ENCODE measurements at places on chromosomes 3 and 15.

DNA sequence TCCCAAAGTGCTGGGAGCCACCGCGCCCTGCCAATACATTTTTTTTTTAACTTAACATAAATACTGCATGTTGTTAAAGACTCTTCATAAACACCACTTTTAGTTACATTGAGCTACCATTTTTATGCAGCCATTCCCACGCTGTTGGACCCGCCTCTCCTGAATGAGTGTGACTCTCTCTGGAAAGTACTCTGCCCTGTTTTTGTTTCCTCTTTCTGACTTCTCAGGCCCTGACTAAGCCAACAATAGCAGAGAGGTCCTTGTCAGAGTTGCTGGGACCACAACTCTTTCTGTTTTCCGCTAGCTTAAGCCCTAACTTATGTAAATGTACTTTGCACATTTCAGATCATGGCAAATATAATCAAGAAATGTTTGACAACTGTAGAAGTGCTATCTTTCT is 35.2 kb downstream of the PARP15 start:
- H3K4me1 ChIP-seq: peaks cover 3% of the 10 kb centered on the region
- no peaks in the 10 kb centered on the region for H3K27me3 ChIP-seq
- no peak overlapping the region for H3K27ac ChIP-seq
- no peak overlapping the region for H3K4me3 ChIP-seq

DNA sequence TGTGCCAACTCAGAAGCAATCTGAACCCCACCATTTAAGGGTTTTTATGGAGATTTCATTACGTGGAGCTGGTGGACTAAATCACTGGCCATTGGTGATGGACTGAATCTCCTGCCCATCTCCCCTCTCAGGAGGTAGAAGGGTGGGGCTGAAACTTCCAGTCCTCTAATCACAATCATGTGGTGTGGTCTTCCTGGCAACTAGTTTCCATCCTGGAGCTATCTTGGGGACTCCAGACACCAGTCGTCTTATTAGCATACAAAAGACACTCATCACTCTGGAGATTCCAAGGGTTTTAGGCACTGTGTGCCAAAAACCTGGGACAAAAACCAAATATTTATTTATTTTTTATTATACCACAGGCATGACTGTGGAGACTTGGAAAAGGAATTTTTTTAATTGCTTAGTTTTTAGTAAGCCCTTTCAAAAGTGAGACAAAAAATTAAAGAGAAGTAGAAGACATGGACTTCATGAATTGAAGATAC is 203.6 kb downstream of the WNT5A start:
- no peaks in the 10 kb centered on the region for H3K4me1 ChIP-seq
- no peaks in the 10 kb centered on the region for H3K27me3 ChIP-seq
- H3K27ac ChIP-seq: no peak overlapping the region
- no peak for DNase-seq

DNA sequence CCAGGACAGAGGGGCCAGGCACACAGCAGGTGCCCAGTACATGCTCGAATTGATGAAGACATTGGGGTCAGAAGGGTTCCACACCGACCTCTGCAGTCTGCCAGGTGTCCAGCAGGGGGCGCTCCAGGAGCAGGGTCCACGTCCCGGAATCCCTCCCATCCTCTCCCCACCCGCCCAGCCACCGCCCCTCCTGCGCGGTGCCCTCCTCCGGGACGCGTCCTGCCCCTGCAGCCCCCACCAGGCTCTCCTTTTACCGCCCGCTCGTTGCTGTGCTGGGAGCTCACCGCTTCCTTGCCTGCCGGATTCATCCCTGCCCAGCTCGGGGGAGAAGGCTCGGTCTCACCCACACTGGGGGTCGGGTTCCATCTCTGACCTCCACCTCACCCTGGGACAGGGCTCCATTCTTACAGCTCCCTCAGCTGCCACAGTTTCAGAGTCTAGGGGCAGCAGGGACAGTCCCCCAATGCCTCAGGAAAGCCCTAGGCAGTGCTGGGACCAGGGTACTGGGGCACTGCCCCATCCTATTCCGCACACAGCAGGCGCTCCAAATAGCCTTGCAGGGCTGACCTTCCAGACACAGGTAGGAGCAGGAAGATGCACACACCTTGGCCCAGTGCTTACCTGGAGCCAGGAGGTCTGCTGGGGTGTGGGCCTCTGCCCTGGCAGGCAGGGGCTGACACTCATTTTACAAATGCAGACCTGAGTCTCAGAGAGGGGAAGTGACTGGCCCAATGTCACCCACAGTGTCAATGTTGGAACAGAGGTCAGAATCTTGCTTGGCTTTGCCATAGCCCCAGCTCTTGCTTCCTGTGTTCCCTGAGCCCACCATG is 31.0 kb downstream of the GRIP2 start:
- H3K36me3 ChIP-seq: no peaks in the 10 kb centered on the region
- H3K4me1 ChIP-seq: no peaks in the 10 kb centered on the region

GRCh38 chr3:49940667-49941249 is 808 bp downstream of the RBM6 start:
- no peaks in the 10 kb centered on the region for H3K27me3 ChIP-seq
- H3K4me1 ChIP-seq: no peaks in the 10 kb centered on the region
- H3K36me3 ChIP-seq: no peaks in the 10 kb centered on the region
- H3K4me3 ChIP-seq: peak overlapping the region; percentile 72
- H3K27ac ChIP-seq: peak overlapping the region; percentile 95
- no peak for DNase-seq

- no peaks in the 10 kb centered on the region for H3K27me3 ChIP-seq
- DNase-seq: no peak
- H3K27ac ChIP-seq: no peak overlapping the region
- no peaks in the 10 kb centered on the region for H3K36me3 ChIP-seq
- H3K4me3 ChIP-seq: no peak overlapping the region
Measured at GRCh38 chr15:93722165-93722564, 509.2 kb upstream of the MCTP2 start.

DNA sequence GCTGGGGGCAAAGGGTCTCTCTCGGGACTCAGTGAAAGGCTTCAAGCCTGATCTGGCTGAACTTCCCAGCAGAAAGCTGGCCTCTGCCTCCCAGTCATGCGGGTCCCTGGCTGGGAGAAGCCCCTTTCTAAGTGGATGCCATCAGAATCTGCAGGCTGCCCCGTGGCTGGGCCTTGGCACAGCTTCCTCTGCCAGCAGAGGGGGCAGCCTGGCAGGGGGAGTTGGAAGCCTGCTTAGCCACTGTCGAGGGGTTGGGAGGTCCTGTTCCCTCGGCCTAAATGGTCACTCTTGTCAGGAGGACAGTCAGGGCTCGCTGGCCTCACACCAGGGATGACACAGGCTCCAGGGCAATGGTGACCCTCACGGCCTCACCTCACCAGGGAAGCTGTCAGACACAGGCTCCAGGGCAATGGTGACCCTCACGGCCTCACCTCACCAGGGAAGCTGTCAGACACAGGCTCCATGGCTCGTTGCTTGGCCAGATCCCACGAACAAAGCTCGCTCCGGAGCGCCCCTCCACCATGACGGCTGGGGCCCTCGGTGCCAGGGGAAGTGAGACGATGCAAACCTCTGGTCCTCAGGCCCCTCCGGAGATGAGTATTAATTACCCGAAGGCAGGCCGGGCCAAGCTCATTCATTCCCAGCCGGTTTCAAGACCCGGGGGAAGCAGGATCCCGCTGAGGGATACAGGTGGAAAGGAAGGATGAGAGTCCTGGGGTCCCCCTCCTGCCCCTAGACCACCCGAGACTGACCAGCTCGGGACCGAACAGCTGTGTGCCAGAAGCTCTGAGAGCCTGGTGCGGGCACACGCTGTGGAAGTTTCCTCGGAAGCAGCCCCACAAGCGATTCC is 151.0 kb downstream of the CHSY1 start:
- H3K4me3 ChIP-seq: no peak overlapping the region
- no peaks in the 10 kb centered on the region for H3K27me3 ChIP-seq
- H3K36me3 ChIP-seq: no peaks in the 10 kb centered on the region

DNA sequence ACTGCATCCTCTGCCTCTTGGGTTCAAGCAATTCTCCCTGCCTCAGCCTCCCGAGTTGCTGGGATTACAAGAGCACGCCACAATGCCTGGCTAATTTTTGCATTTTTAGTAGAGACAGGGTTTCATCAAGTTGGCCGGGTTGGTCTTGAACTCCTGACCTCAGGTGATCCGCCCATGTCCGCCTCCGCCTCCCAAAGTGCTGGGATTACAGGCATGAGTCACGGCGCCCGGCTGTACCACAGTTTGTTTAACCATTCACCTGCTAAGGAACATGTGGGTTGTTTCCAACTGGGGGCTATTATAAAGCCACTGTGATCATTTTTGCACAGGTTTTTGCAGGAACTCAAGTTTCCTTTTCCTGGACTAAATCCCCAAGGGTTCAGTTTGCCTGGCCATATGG is 123.2 kb upstream of the RAP2B start:
- H3K4me3 ChIP-seq: no peak overlapping the region
- no peaks in the 10 kb centered on the region for H3K4me1 ChIP-seq
- H3K36me3 ChIP-seq: no peaks in the 10 kb centered on the region
- DNase-seq: no peak
- H3K27me3 ChIP-seq: no peaks in the 10 kb centered on the region
- H3K27ac ChIP-seq: no peak overlapping the region

DNA sequence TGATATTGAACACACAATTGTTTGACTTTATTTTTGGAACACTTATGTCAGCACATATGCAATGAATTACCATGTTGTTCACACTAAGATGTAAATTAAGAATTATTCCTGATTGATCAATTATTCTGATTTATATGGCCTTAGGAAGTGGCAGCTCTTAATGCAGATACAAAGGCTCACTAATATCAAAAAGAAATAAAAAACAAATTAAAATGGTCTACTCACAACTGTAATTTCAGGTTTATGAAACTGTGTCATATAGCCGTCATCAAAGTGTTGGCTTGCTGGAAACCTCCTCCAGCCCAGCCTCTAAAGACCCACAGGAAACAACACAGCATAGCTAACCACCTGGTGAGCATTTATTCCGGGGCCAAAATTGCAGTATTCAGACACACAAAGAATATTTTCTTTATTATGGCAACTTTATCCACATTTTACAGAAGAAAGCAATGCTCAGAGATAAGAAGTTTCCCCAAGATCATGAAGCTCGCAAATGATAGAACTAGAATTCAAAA is 33.4 kb downstream of the PDZRN3 start:
- no peaks in the 10 kb centered on the region for H3K27me3 ChIP-seq
- no peak overlapping the region for H3K27ac ChIP-seq
- H3K4me3 ChIP-seq: no peak overlapping the region

- H3K4me1 ChIP-seq: peaks cover 2% of the 10 kb centered on the region
- no peak for DNase-seq
- no peak overlapping the region for H3K27ac ChIP-seq
- H3K27me3 ChIP-seq: no peaks in the 10 kb centered on the region
Measured at GRCh38 chr3:18752273-18752934, 327.3 kb upstream of the SATB1 start.

DNA sequence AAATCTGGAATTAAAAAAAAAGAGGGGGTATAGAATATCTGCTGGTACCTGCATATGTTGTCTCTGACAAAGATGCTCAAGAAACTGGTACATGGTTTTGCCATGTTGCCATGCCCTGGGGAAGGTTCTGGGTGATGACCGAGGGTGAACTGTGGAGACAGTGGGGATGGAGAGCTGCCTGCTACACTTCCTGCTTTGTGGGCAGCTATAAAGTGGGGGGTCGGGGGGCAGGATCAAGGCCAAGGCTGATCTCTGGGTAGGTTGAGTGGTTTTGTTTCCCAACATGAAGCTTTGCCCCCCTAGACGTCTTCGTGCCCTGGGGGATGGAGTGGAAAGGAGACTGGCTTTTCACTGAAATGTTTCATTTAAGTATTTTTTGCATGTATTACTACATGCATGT is 74.6 kb downstream of the IQSEC1 start:
- no peak for DNase-seq
- no peaks in the 10 kb centered on the region for H3K4me1 ChIP-seq
- H3K27me3 ChIP-seq: no peaks in the 10 kb centered on the region
- no peak overlapping the region for H3K27ac ChIP-seq
- no peaks in the 10 kb centered on the region for H3K36me3 ChIP-seq
- H3K4me3 ChIP-seq: no peak overlapping the region

GRCh38 chr3:192904632-192905289 is 12.9 kb downstream of the MB21D2 start:
- H3K27ac ChIP-seq: no peak overlapping the region
- no peak overlapping the region for H3K4me3 ChIP-seq
- no peaks in the 10 kb centered on the region for H3K4me1 ChIP-seq

- no peak overlapping the region for H3K4me3 ChIP-seq
- H3K36me3 ChIP-seq: no peaks in the 10 kb centered on the region
- H3K4me1 ChIP-seq: no peaks in the 10 kb centered on the region
- H3K27me3 ChIP-seq: no peaks in the 10 kb centered on the region
- DNase-seq: no peak
Measured at GRCh38 chr3:144324076-144324475, 352.5 kb downstream of the DIPK2A start.

- no peaks in the 10 kb centered on the region for H3K4me1 ChIP-seq
- no peak overlapping the region for H3K27ac ChIP-seq
- H3K27me3 ChIP-seq: no peaks in the 10 kb centered on the region
- no peak for DNase-seq
Measured at GRCh38 chr3:185250653-185251052, 3.2 kb downstream of the EHHADH start.

GRCh38 chr15:76939715-76940114 is 8.2 kb downstream of the RCN2 start:
- no peaks in the 10 kb centered on the region for H3K4me1 ChIP-seq
- H3K4me3 ChIP-seq: no peak overlapping the region
- H3K36me3 ChIP-seq: peaks cover 42% of the 10 kb centered on the region
- H3K27me3 ChIP-seq: no peaks in the 10 kb centered on the region
- no peak overlapping the region for H3K27ac ChIP-seq

- H3K27me3 ChIP-seq: no peaks in the 10 kb centered on the region
- H3K4me3 ChIP-seq: no peak overlapping the region
- no peaks in the 10 kb centered on the region for H3K4me1 ChIP-seq
Measured at GRCh38 chr15:35874260-35874905, 328.4 kb upstream of the DPH6 start.

GRCh38 chr3:179068779-179069530 is 2.7 kb downstream of the ZMAT3 start:
- peaks cover 14% of the 10 kb centered on the region for H3K4me1 ChIP-seq
- no peak overlapping the region for H3K27ac ChIP-seq
- no peak overlapping the region for H3K4me3 ChIP-seq
- peaks cover 7% of the 10 kb centered on the region for H3K36me3 ChIP-seq
- H3K27me3 ChIP-seq: no peaks in the 10 kb centered on the region
- peak; percentile 47 for DNase-seq

DNA sequence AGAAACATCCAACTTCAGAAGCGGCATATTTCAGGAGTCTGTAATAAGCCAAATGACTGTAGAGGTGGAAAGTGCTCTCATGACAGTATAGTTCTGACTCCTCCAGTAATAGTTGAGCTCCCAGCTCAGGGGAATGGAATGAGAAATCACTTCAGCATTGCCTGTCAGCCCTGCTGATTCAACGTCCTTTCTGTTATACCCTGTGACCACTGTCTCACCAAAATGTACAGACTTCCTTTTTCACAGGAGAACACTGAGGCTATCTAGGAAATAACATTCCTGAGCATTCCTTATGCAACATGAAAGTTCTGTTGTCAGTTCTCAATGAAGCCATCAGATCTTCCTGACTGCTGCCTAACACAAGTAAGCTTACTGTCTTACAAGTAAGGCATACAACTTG is 284.5 kb upstream of the MME start:
- H3K4me3 ChIP-seq: no peak overlapping the region
- H3K27me3 ChIP-seq: no peaks in the 10 kb centered on the region
- H3K4me1 ChIP-seq: peaks cover 19% of the 10 kb centered on the region
- no peak overlapping the region for H3K27ac ChIP-seq

Data from cardiac muscle cell (in vitro differentiated cells and primary cell).